ENCODE measurements at places on chromosomes 1 and 21.

GRCh38 chr1:8984990-8985389 is 39.3 kb downstream of the CA6 start:
- no peak for DNase-seq

- DNase-seq, result no peak
Observed at GRCh38 chr1:205798577-205798976, 14.4 kb downstream of the SLC41A1 start.

GRCh38 chr1:108570998-108571401 is 11.1 kb downstream of the EEIG2 start:
- DNase-seq, result no peak

GRCh38 chr1:227733309-227733705 is 1.8 kb downstream of the JMJD4 start:
- no peak for DNase-seq

- DNase-seq, result no peak
Observed at GRCh38 chr1:22216210-22216883, 73.5 kb upstream of the WNT4 start.

DNA sequence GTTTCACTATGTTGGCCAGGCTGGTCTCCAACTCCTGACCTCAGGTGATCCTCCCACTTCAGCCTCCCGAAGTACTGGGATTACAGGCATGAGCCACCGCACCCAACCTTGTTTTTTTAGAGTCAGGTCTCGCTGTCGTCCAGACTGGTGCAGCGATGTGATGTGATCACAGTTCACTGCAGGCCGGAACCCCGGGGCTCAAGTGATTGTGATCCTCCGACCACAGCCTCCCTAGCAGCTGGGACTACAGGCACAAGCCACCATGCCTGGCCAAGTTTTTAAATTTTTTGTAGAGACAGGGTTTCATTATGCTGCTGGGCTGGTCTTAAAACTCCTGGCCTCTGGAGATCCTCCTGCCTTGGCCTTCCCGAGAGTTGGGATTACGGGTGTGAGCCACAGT is 46.1 kb upstream of the LIN9 start:
- no peak for DNase-seq

DNA sequence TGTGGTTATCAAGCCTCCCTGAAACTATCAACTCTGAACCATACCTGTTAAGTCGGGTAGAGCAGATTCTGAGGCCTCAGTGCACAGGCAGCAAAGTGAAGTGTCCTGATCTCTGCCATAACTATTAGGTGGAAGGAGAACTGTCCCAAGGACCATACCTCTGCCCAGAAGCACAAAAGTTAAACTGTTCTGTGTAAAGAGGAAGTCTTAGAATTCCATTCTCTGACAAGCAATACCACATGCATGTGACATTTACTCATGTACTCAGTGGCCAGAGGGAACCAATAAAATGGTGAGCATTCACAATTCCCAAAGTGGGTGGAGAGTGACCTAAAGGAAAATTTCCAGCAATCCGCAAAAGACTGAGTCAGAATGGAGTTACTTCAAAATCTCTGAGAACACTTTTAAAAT is 61.0 kb downstream of the TOR3A start:
- DNase-seq, result no peak

DNA sequence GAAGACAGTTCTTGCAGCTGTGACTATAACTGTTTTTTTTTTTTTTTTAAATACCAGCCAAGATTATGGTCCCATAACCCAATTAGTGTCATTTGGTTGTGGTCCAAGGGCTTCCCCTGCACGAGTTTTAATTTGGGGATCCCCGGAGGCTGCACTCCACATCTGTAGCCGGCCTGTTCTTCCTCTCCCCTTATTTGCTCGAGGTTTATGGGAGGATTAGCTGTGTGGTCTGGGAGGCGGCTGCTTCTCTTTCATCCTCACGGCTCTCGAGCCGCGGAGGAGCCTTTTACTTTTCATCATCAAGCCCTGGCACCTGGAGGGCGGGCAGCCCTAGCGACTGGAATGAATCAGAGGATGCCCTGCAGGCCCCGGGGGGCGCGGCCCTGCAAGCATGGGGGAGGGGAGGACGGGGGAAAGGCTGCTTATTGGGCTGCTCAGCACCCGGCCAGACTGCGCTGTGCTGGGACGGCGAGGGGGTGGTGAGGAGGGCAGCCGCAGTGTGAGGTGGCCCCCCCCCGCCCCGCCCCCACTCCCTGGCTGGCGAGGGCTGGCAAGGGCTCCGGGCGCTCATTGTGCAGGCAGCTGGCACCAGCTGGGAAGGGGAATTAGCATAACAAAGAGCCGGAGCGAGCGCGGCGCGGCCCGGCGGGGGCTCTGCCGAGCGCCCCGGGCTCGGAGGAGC is 18.5 kb downstream of the SERTAD4 start:
- peak; percentile 86 for DNase-seq

- no peak for DNase-seq
Observed at GRCh38 chr21:39800311-39800710, 55.3 kb downstream of the IGSF5 start.

GRCh38 chr1:53398091-53398490 is 61.1 kb upstream of the DMRTB1 start:
- DNase-seq, result no peak

GRCh38 chr1:239816081-239816782 is 275.5 kb upstream of the FMN2 start:
- DNase-seq, result peak; percentile 44

DNA sequence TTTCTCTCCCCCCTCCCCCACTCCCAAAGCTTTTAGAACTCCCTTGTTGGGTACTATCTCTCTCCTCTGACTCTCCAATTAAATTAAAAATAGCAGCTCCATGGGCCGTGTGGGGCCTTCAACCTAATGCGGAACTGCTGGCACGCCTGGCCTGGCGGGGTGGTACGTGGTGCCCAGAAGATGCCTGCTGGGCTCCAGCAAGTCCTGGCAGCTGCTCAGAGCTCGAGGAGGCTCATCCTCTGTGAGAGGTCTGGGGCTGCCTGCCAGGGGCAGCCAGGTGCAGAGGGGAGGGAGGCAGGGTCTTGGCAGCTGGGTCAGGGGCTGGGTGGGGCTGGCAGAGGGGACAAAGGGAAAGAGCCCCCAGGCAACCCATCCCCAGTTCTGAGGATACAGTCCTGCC is 74.4 kb downstream of the ACTL8 start:
- DNase-seq, result no peak

DNA sequence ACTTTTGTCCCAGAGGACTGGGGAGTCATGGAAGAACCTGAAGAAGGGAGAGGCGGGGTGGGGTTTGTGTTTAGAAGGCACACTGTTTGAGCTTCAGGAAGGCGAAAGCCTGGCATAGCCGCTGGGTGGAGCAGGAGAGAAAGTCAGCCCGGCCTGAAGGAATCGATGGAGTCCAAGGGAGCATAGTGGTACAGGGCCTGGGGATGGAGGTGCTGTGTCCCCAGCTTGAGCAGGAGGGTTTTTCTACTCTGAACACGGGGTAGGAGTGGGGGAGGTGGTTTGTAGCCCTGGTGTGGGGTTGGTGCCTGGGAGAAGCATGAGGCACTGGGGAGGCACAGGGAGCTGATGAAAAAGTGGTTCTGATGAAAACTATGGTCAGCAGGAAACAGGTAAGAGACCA is 4.7 kb upstream of the CCDC24 start:
- no peak for DNase-seq

DNA sequence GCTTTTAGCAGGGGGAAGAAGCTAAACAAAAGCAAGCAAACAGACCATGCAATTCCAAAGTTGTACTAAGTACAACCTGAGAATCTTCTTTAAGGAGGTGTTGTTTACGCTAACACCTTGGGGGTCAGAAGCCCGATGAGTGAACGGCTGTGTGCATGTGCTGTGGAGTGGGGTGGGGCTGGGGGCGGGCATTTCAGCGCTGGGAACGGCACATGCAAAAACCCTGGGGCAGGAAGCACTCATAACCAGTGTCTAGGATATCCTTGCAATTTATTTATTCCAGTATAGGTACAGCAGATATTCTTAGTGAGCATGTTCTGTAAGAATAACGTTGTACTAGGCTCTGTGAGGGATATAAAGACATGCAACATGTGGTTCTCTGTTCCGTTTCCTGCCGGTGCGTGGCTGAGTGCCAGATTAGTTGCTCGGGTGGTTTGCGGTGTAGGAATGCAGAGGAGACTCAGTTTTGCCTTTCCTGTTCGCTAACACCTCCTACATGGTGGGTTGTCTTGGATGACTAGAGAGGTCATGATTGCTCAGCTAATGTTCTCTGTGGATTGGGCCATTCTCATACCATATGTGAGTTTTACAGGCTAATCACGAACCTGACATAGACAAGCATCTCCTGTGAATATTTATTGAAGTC is 3.7 kb downstream of the FASLG start:
- DNase-seq, result no peak

All from retina (tissue), 1 donor.